ENCODE measurements at places on chromosomes 1 and 21. TPM values are rescaled to one million over a fixed set of nuclear protein-coding genes. Genes with fewer than 3 reads are reported as not detected.

LCE3E gene
- total RNA-seq: not detected

- peaks cover 6% of the 10 kb centered on the region for H3K27me3 ChIP-seq
- H3K4me3 ChIP-seq: no peak overlapping the region
- DNase-seq: no peak
- no peak overlapping the region for H3K27ac ChIP-seq
Observed at GRCh38 chr1:147673406-147673805, 3.1 kb upstream of the ACP6 start.

- DNase-seq: peak; percentile 42
- peaks cover 28% of the 10 kb centered on the region for H3K4me1 ChIP-seq
- peaks cover 2% of the 10 kb centered on the region for H3K27me3 ChIP-seq
- H3K27ac ChIP-seq: peak overlapping the region; percentile 82
Observed at GRCh38 chr21:35400233-35400939, 351.3 kb upstream of the RUNX1 start.

DNA sequence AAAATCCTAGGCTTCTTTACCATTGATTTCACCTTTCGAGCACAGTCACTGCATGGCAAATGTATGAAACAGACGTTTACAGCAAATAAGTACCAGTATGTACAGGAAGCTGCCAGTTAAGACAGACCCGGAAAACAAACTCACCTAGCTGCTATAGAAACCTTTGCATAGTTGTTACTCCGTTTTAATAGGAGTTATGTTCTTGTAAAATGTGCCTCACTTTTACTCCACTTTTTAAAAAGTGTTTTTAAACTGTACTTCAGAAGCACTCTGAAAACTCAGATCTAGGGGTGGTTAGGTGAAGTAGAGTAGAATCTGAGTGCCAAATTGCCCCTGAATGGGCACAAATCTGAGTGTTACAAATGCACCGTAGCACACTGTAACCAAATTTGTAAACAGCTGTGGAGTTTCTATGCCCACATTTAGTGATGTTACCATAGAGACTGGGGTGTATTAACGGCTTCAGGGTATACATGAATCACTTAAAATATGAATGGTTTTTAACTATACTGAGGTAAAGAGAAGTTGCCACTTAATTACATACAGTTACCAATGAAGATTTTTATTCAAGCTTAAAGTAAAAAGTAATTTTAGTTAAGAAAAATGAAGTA lies 30.7 kb downstream of the CNIH4 start:
- H3K27ac ChIP-seq: peak overlapping the region; percentile 51
- H3K4me1 ChIP-seq: peaks cover 41% of the 10 kb centered on the region
- H3K36me3 ChIP-seq: peaks cover 54% of the 10 kb centered on the region
- H3K4me3 ChIP-seq: no peak overlapping the region
- DNase-seq: no peak

ACTL8 gene
- total RNA-seq: 0.09 TPM

NUDT17 gene
- 3.7 TPM for total RNA-seq

DNA sequence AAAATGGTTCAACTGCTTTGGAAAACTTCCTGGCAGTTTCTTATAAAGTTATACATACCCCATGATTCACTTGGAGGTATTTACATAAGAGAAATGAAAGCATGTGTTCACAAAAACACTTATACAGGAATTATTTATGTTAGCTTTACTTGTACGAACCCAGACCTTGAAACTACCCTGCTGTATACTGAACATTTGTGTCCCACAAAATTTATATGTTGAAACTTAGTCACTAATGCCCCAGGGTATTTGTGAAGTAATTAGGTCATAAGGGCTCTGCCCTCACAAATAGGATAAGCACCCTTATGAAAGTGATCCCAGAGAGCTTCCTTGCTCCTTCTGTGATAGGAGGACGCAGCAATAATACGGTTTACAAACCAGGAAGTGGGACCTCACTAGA lies 42.7 kb upstream of the B3GALT2 start:
- no peak overlapping the region for H3K4me3 ChIP-seq
- no peak overlapping the region for H3K27ac ChIP-seq

DNA sequence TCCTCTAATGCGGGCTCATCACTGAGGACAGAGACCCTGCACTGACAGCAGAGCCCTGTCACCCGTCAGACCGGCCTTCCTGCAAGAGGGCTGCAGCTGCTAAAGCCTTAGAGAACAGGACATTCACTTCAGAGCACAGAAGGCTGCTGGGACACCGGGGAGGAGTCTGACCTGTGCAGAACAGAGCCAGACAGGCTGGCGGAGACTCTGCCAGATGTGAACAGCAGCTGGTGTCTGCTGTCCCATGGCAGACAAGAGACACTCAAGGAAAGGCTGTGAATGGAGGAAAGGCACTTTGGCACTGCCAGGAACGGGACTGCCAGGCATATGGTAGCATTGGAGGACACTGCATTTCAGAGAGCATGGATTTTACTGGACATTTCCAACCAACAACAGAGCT lies 21.4 kb downstream of the MRAP start:
- no peak for DNase-seq
- no peak overlapping the region for H3K27ac ChIP-seq
- H3K27me3 ChIP-seq: no peaks in the 10 kb centered on the region
- no peak overlapping the region for H3K4me3 ChIP-seq
- no peaks in the 10 kb centered on the region for H3K4me1 ChIP-seq

DNA sequence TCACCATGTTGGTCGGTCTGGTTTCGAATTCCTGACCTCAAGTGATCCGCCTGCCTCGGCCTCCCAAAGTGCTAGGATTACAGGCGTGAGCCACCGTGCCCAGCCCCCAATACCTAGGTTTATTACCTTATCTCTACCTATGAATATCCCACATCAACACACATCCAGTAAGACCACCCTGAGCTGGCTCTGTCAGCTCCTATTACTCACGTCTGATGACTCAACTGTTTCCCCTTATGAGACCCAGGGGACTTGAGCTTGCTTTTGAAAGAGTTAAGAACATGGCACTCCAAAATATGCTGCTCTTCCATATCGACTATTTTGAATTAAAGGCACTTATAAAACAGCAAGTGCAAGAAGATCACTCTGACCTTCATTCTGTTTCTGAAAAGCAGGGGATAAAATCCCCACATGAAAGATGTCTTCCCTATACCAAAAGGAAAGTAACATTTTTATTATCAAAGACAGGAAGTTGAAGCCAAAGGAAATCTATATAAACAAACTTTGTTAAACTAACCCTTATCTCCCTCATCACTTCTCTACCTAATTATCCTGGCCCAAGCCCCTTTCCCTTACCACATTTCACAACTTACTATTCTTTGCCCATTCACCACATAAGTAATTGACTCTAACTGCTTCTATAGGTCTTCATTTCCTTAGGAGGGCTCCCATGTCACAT lies 41.3 kb upstream of the OSBPL9 start:
- no peaks in the 10 kb centered on the region for H3K27me3 ChIP-seq
- H3K4me3 ChIP-seq: no peak overlapping the region
- H3K36me3 ChIP-seq: no peaks in the 10 kb centered on the region
- peak overlapping the region; percentile 11 for H3K27ac ChIP-seq

GRCh38 chr1:27300341-27301051 lies 21.5 kb upstream of the TMEM222 start:
- H3K4me1 ChIP-seq: no peaks in the 10 kb centered on the region
- no peaks in the 10 kb centered on the region for H3K36me3 ChIP-seq
- peak; percentile 86 for DNase-seq
- H3K4me3 ChIP-seq: no peak overlapping the region

DNA sequence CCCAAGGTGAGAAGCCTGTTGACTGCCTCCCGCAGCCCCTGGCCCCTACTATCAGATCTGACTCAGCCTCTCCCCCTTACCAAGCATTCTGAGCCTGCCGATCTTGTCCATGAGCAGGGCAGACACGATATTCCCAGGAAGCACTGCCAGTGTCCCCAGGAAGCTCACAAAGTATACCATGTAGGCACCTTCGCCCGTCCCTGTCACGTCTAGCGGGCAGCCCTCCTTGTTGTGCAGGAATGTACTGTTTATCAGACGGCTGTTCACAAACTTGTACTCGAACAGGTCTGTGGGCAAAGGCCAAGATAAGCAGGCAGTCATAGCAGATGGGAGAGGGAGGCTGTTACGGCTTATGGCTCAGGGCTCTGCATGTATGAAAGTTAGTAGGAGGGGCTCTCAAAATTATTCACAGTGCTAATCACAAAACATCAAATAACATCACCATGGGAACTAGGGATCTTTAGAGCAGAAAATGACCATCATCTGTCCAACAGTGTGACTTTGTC lies 7.3 kb downstream of the BOLA1 start:
- no peaks in the 10 kb centered on the region for H3K4me1 ChIP-seq
- peaks cover 9% of the 10 kb centered on the region for H3K36me3 ChIP-seq
- no peaks in the 10 kb centered on the region for H3K27me3 ChIP-seq
- H3K4me3 ChIP-seq: no peak overlapping the region
- DNase-seq: no peak
- no peak overlapping the region for H3K27ac ChIP-seq

PTCH2 gene
- 0.37 TPM for total RNA-seq

- peaks cover 38% of the 10 kb centered on the region for H3K4me1 ChIP-seq
- no peaks in the 10 kb centered on the region for H3K27me3 ChIP-seq
- no peak for DNase-seq
- no peak overlapping the region for H3K4me3 ChIP-seq
Observed at GRCh38 chr1:160481979-160482596, 41.0 kb downstream of the SLAMF6 start.

GPR37L1 gene
- not detected for total RNA-seq

GRCh38 chr1:162710345-162710744 lies 78.1 kb downstream of the DDR2 start:
- H3K27ac ChIP-seq: no peak overlapping the region
- no peaks in the 10 kb centered on the region for H3K36me3 ChIP-seq
- H3K4me1 ChIP-seq: no peaks in the 10 kb centered on the region
- no peaks in the 10 kb centered on the region for H3K27me3 ChIP-seq
- H3K4me3 ChIP-seq: no peak overlapping the region

CD1B gene
- not detected for total RNA-seq

- H3K27me3 ChIP-seq: no peaks in the 10 kb centered on the region
- no peaks in the 10 kb centered on the region for H3K36me3 ChIP-seq
- DNase-seq: no peak
- H3K4me3 ChIP-seq: no peak overlapping the region
- H3K4me1 ChIP-seq: no peaks in the 10 kb centered on the region
Observed at GRCh38 chr21:27246741-27247140, 279.9 kb upstream of the ADAMTS5 start.

DNA sequence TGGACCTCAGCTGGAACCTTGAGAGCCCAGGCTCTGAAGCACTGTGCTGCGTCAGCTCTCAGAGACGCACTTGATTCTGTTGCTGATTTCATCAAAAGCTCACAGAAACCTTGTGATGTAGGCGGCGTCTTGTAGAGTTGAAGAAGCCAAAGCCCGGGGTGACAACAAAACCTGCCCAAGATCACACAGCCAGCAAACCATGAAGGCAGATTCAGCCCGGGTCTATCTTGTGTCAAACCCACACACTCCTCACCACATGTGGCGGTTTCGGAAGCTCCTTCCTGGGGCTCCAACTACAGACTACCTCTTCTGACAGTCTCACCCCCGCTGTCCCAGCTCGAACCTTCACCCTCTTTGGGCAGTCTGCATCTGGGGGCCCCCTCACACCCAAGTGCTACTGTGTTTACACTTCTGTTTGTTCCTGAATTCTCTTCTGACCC lies 50.4 kb downstream of the TENT5C start:
- H3K27ac ChIP-seq: peak overlapping the region; percentile 79
- peak overlapping the region; percentile 43 for H3K4me3 ChIP-seq
- peak; percentile 91 for DNase-seq
- peaks cover 92% of the 10 kb centered on the region for H3K4me1 ChIP-seq

CLCA4 gene
- total RNA-seq: not detected

DNA sequence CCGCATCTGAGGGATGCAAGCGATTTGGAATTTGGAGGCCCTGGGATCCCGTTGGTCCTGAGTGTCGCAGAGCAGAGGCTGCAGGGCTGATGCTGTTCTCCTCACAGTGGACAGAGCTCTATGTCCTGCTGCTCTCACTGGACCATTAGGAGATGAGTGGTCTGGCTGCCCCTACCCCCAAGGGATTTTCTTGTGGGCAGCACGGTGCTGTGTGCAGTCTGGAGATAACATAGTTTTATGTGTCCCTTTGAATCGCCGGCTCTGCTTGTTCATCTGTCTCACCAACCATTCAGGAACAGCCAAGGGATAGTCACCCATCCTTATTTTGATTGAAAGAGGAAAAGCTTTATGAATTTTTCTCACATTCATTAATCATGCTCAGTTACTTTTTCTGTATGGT lies 49.9 kb downstream of the CHRM3 start:
- H3K27ac ChIP-seq: no peak overlapping the region
- no peaks in the 10 kb centered on the region for H3K27me3 ChIP-seq
- DNase-seq: no peak
- no peak overlapping the region for H3K4me3 ChIP-seq

DNA sequence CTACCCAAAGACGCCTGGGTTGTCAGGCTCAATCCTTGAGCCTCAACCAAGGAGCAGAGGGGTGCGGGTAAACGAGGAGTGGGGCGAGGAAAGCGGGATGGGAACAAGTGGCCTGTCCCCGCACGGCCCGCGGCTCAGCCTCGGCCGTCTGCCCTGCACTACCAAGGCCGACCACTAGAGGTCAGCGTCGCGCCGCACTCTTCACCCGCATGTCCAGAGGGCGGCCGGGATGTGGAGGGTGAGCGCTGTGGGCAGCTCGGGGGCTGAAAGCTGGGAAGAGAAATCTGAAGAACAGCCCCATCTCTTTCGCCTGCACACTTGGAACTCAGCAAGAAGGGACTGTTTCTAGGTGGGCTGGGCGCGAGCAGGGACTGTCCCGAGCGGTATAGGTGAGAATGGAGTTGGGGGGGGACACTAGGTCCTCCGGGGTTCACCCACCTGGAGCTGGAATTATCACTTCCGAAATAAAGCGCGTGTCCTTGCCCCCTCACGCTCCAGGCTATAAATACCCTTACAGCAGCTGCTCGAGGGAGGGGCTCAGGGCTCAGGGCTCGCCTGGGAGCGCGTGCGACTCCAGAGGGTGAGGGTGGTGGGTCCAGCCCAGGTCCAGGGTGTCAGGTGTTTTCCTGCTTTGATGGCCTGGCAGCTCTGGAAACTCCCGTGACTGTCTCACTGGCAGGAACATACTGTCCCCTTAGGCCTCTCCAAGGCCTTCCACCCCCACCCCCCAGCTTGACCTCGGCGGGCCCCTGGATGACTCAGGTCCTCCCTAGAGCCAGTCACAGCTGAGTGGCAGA lies 9.8 kb downstream of the SLC30A2 start:
- H3K27me3 ChIP-seq: peaks cover 6% of the 10 kb centered on the region
- peaks cover 13% of the 10 kb centered on the region for H3K4me1 ChIP-seq
- H3K27ac ChIP-seq: peak overlapping the region; percentile 78

UAP1 gene
- total RNA-seq: 34.8 TPM

GRCh38 chr1:113905435-113905861 lies 322 bp downstream of the DCLRE1B start:
- peak overlapping the region; percentile 96 for H3K27ac ChIP-seq
- peaks cover 50% of the 10 kb centered on the region for H3K4me1 ChIP-seq
- peak overlapping the region; percentile 85 for H3K4me3 ChIP-seq
- peak; percentile 50 for DNase-seq

DNA sequence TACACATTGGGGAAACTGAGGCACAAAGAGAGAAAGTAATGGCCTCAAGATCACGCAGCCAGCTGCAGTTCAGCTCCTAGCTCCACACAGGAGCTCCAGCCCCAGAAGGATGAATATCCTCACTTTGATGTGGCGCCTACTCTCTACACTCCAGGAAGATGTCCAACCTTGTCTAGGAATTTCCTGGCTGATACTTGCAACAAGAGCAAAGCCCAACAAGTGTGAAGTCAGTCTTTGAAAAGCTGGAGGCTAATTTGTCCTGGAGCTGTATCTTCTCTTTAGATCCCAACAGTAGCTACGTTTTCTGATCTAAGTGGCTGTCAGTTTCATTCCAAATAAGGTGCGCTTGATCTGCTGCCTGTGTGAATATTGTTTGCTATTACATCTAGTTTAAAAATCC lies 344.9 kb downstream of the PTPRU start:
- no peak for DNase-seq
- H3K27me3 ChIP-seq: no peaks in the 10 kb centered on the region
- no peak overlapping the region for H3K4me3 ChIP-seq
- H3K4me1 ChIP-seq: no peaks in the 10 kb centered on the region
- no peaks in the 10 kb centered on the region for H3K36me3 ChIP-seq
